ENCODE measurements at places on chromosomes 1 and 21.

- DNase-seq, result no peak
Observed at GRCh38 chr1:222843469-222844410, 28.9 kb downstream of the DISP1 start.

- DNase-seq, result no peak
Observed at GRCh38 chr1:229431284-229432115, 2.4 kb downstream of the ACTA1 start.

DNA sequence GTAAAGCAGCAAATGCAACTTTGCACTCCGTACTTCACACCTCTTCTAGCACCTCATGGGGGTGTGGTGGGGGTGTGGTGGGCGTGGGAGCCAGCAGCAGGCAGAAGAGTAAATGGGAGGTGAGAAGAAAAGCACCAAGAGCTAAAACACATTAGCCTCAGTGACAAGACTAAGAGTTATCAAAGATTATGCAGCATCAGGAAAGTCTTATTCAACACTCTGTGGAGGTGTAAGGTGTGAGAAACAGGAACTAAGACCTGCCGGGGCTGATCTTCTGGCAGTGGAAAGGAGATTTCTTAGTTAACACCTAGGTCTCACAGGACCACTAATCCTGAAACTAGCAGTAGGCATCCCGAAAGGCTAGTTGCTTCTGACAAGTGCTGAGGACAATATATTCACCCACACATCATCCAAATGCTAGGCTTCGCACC is 9.9 kb downstream of the TGFBR3 start:
- no peak for DNase-seq

DNA sequence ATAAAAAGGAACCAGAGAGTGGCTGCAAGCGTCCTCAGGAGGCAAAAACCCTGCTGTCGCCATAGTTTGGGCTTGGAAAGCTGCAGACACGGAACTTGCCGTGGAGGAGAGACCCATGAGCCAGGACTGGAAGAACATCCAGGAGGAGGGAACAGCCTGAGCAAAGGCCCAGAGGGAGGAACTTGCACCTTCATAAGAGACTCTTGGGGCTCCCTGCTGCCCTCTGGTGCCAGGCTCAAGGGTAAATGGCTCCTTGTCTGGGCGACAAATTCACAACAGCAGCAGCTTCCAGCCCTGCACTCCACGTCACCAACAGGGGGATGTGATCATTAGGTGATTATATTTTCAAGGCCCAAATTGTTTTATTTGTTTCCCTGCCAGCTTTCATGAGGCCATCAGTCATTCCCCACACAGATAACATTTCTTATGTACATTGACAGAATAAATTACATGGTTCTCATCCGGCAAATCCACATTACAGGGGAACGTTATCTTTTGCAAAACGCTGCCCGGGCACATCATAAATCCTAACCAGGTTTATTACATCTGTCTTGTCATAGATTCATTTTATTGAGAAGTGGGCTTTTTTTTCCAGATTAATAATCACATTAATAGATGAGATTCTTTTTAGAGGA is 143.0 kb upstream of the GRIK3 start:
- no peak for DNase-seq

- DNase-seq, result no peak
Observed at GRCh38 chr1:167957710-167958109, 20.8 kb upstream of the MPC2 start.

Data from T-helper 17 cell (primary cell).